CD4-positive, alpha-beta memory T cell (primary cell): ENCODE measurements at places on chromosomes 6 and 20. TPM values are rescaled to one million over a fixed set of nuclear protein-coding genes. Genes with fewer than 3 reads are reported as not detected.

- DNase-seq = no peak
Measured at GRCh38 chr6:134026597-134026996, 25.8 kb downstream of the SLC2A12 start.

DNA sequence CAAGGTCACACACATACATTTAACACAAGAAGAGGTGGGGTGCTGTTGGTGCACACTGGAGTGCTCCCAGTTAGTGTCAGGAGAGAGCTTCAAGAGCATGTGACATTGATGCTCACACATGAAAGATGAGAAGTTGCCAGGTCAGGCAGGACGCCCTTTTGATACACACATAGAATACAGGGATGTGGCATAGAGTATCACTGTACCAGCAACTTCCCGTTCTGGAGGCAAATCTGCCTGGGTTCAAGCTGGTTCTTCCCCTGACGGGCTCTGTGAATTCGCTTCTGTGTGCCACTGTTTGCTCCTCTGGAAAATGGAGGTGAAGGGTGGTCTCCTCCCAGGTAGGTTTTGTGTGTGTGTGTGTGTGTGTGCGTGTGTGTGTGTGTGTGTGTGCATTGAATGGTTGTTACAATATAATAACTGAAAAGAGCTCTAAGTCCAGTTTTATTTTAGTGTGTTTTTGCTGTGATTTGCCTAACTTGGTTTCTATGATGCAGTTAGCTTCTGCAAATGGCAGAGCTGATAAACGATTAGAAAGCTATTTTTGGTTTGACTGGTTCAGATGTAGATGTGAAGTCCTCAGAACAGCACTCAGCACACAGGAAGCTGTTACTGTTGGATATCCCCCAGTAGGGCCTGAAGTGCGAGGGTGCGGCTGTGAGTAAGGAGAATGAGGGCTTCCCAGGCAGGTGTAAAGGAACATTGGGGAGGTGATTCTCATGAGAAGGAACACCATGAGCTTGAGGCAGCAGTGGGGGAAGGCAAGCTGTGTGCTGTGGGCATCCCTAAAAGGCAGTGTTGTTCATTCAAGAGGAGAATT is 53.4 kb downstream of the HIVEP1 start:
- no peak for DNase-seq

- no peak for DNase-seq
Measured at GRCh38 chr20:4152696-4153235, 137.4 kb upstream of the RNF24 start.

DNA sequence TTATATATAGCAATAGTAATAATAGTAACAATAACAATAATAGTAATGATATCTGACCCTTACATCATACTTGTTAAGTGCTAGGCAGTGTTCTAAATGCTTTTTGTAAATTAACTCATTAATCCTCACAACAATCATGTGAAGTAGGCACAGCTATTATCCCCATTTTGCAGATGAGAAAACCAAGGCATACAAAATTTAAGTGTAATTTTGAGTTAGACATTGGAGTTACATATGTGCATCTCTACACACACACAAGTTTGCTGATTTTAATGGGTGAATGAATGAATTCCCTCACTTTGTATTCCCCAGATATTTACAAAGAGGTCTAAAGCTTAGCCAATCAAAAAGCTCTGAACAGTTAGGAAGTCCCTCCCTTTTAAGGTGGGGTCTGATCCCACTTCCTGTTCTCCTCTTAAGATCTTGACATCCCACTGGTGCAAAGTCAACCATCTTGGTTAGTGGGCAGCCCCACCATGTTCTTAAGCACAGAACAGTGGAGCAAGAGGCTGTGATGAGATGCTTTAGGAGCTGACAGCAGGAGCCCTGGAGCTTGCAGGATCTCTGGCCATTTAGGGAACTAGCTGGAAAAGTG is 85.3 kb upstream of the FOXP4 start:
- DNase-seq = no peak

DNA sequence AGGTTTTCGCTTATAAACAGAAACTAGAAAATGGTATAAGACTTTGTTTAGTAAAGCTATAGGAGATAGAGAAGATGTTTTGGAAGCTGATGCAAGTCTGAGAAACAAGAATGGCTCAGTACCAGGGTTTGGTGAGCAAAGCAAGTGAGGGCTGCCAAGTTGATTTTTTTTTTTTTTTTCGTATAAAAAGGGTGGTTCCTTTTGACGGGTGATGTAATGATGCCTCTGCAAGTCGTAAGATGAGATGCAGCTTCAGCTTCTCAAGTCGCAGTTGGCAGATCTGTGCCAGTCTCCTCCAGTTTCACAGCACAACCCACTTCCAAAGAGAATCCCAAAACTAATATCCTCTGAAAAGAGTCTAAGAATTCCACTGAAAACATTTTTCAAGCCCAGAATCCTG is 252.8 kb upstream of the CDH4 start:
- DNase-seq = no peak

DNA sequence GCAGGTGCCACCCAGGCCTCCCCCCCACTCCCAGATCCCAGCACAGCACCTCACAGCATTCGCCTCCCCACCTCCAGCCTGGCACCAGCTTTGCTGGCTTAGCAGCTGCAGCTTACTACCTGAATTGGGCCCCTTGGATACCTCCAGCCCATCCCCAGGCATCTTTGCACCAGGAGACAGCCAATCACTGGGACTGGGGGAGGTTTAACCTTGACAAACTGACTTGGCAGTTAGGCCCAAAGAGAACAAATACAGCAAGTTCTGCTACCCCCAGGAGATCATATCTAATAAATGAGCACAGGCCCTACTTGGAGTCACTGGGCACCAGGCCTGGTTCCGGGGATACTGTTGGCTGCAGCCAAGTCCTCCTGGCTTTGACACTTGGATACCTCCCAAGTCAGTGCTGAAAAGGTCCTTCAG is 8.8 kb downstream of the PDRG1 start:
- DNase-seq = no peak

GRCh38 chr6:3418496-3419060 is 38.3 kb downstream of the SLC22A23 start:
- no peak for DNase-seq

DNA sequence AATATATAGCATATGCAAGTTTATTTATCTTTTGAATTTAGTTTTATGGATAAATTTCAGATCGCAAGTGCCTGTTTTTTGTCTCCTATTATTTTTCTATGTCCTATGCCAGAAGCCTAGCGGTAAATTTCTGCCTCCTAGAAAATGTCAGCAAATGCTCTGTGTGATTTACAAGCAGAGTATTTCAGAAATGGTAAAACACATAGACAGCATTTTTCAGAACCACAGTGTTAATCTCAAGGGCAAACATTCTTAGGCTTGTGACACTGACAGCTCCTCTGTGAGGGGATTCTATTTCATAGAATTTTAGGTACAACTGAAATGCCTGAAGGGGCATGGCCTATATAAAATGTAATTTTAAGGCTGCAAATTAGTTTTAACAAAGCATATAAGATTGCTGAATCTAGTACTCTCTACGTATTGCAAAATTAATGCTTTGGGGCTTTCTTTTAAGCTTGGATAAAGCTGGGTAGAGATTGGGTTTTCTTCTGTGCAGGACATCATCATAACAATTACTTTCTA is 89.9 kb upstream of the PTCHD4 start:
- DNase-seq = no peak

GRCh38 chr20:47361057-47361915 is 4.8 kb upstream of the ZMYND8 start:
- no peak for DNase-seq

DNA sequence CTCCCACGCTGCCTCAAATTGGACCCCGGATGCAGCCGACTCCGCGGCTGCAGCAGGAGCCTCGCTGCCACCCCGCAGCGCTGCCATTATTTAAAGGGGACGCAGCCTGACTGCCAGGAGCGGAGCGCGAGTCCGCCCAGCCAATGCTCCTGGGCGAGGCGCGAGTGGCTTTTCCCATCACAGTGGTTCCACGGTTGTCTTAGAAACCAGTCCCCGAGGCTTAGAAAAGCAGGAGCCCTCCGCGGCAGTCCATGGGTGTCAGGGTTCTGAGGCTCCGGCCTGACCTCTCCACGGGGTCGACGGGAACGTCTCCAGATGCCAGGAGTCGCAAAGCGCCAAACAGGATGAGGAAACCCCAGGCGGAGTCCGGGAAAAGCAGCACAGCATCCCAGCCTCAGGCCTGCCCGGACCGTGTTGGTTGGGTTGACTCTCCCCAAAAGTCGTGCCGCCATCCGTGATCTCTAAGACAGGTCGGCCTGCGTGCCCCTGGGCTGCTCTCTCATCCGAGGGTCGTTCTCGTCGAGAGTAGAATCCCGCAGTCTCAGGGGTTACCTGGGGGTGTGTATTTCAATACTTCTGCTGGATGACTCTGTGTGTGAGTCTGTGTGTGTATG is 975.8 kb upstream of the DEFB115 start:
- DNase-seq = no peak

DNA sequence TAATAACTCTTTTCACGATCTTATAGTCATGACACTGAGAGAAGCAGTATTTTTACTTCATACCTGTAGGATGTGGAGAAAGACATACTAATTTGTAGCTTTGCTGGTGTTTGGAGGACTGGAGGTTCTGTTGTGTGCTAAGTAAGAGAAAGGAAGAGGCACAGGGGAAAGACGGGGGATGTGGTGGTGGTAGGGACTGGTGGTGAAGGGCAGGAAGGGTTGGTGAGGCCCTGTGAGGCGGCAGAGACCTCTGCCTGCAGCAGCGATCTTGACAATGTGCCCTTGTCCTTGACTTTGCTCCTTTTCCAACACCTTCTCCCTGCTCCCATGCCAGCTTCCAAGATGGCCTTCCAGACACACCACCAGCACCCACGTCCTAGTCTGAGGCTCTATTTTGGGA is 32.6 kb upstream of the MPC1 start:
- peak; percentile 62 for DNase-seq

DNA sequence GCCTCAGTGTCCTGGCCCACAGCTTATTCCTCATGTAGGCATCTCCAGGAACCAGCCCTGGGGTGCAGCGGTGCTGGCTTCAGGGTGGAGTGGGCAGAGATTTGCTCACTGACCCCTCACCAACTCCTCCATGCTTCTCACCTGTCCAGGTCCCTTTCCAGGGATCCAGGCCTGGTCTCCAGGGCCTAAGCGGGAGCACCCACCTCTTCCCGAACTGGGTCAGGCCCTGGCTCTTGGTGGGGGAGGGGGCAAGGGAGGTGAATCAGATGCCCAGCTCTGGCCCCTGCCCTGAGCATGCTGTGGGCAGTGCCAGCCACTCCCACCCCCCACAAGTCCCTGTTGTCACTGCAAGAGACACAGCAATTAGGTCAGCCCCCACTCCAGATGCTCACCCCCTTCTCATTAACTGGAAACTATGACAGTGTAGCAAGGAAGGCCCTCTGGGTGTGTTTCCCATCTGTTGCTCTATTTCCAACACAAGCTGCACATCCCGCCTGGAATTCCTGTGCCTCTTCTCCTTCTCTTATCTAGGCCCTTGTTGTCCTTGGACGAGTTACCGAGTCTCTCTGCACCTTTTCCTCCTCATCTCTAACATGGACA is 37.0 kb downstream of the MDFI start:
- no peak for DNase-seq

DNA sequence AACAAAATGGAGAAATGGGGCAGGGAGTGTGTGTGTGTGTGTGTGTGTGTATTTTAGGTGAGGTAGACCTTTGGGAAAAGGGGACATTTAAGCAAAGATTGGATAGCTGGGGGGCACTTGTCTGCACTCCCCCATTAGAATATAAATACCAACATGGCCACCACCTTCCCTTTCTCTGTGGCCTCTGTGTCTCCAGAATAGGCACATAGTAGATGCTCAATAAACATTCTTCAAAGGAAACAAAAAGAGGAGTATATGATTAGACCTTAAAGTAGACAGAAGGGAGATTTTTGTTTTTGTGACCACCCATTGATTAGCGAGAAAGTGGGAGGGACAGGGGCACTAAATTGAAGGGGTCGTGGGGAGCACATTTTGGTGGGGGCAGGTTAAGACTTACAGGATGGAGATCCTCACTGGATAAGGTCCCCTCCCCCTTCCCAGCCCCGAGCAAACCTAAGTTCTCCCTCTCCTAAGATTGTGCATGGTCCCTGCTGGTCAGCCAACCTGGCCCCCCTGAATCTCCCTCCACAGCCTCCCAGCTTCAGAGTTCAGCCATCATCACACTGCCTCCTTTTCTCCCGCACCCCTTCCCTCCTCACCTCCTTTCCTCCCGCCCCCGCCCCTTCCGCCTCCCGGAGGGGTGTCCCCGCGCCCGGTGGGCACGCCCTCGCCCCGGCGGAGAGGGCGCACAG is 514 bp upstream of the TSHZ2 start:
- peak; percentile 41 for DNase-seq

DNA sequence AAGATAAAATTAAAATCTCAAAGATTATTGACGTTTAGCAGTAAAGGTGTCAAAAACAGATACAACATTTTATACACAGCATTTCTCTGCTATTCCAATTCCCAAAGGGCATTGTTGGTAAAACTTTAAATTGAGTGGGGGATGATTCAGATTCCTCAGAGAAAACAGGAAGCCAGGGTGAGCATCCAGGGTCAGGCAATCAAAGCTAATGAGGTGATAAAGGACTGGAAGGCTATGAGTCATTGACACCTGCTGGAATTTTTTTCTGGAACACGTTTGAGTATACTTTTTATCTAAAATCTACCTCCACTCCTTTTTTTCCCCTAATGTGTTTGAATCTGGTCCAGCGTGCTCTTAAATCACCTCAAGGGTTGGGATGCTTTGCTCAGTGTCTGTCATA is 52.2 kb downstream of the FKBP1C start:
- no peak for DNase-seq

Gene HLA-DMB
- total RNA-seq = 7.9 TPM

Gene CALHM5
- not detected for total RNA-seq

Gene LGSN
- 0.15 TPM for total RNA-seq

Gene KCNB1
- total RNA-seq = not detected

Gene ZBTB12
- 2.5 TPM for total RNA-seq

Gene ARMH2
- total RNA-seq = 3.1 TPM

Gene CEBPB
- total RNA-seq = 34.3 TPM

Gene IL20RA
- total RNA-seq = not detected

Gene TCF21
- not detected for total RNA-seq
